Kidney (tissue), 22 donors: ENCODE measurements at places on chromosomes 5 and 9. TPM values are rescaled to one million over a fixed set of nuclear protein-coding genes. Genes with fewer than 3 reads are reported as not detected.

- DNase-seq = peak; percentile 71
Measured at GRCh38 chr9:136441681-136442245, 2.1 kb upstream of the INPP5E start.

DNA sequence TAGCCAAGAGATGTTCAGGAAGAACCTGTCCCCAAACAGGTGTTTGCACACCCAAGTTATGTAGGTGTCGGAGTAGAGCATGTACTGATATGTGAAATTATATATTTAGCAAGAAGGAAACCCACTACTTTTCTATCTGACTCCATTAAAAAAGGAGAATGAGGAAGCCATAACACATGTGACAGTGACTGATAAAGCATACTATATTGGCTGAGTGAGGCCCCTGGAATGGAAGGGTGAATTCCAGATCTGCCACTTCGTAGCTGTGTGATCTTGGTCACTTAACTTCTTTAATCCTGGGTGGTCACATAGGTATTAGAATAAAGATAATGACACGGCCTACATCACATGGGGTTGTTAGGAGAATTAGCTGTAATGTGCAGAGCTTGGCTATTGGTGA lies 116.0 kb upstream of the MAN2A1 start:
- no peak for DNase-seq

Gene SH3RF2
- 1.3 TPM for polyA plus RNA-seq

DNA sequence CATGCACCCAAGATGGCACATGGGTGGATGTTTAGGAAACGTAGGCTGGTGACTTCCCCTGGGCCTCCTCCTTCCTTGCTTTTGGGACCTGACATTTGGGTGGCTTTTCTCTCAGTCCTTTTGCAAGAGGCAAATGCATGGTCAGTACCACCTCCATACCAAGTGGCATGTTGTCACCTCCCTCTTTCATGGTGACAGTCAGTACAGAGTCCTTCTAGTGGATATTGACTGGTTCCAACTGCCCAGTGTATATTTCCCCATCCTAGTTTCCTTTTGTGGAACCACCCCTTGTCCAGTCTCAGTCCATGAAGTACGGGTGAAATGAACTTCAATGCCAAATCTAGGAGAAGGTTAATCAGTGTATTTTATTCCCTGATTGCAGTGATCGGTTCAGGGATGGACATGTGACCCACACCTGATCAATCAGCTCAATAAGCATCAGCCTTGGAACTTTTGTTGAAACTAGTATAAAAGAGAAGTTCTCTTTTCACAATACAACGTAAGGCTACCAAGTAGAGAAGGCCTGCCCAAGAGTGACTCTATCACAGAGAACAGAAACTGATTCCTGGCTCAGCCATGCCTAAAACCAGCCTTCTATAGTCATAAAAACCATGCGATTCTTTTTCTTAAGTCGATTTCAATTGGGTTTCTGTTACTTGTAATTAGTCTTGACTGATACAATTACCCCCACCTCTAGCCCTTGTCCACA lies 143.4 kb upstream of the KLF9 start:
- no peak for DNase-seq

Gene KIF24
- 0.58 TPM for polyA plus RNA-seq

Gene STK32A
- polyA plus RNA-seq = 7.8 TPM

Gene SPAG8
- polyA plus RNA-seq = 2.4 TPM

DNA sequence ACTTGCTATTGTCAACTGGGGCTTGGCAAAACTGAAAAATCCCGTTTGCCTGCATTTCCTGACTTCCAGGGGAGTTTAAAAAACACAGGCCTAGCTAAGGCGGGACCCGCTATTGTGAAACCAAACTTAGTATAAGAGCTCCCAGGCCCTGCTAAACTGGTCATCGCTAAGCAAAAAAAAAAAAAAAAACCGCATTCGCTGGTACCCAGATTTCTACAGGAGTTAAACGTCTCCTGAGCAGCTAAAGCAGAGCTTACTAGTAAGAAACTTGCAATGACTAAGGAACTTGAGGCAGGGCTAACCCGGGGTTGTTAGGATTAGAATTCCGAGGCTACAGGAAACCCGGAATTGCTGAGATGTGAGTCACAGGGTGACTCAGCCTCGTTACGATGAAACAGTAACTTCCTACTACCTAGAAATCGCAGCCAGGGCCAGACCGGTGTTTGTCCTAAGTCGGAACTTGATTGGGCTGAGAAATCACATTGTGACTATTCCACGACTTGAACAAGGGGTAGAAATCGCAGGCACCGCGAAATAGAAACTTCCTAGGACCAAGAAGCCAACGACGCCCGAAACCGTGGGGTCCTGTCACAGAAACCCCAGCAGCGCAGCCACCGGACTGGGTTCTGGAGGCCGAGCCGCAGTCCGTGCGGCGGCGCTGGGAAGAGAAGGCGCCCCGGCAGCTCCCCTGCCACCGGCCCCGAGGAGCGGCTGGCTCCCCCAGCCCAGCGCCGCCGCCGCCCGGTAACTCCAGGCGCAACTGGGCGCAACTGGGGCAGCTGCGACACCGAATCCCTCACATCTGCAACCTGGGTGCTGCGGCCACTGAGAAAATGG lies 89.4 kb downstream of the ANXA2R start:
- peak; percentile 85 for DNase-seq

DNA sequence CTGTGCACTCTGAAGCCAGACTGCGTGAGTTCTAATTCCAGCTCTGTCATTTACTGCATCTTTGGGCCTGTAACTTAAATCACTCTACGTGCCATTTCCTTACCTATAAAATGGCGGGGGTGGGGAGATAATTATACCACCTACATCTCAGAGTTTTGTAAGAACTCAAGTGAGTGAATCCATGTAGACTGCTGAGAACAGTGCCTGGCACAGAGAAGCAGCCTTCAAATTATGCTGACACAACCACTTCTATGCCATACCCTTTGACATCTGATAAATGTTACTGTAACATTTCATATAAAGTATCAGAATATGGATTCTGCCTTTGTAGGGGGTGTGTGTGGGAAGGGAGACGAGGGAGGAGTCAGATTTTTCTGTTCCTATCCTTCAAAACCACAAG lies 27.7 kb downstream of the ELAVL2 start:
- no peak for DNase-seq

GRCh38 chr5:63603996-63604395 lies 358.2 kb downstream of the HTR1A start:
- no peak for DNase-seq

Gene PCDHGA12
- polyA plus RNA-seq = 0.24 TPM

Gene EIF4EBP3
- 48.8 TPM for polyA plus RNA-seq

Gene NDUFA8
- polyA plus RNA-seq = 264 TPM

GRCh38 chr5:55303238-55303690 lies 4.2 kb downstream of the DHX29 start:
- DNase-seq = no peak

GRCh38 chr5:2139478-2139877 lies 256.8 kb upstream of the IRX4 start:
- DNase-seq = no peak

Gene SPATA31E1
- not detected for polyA plus RNA-seq

DNA sequence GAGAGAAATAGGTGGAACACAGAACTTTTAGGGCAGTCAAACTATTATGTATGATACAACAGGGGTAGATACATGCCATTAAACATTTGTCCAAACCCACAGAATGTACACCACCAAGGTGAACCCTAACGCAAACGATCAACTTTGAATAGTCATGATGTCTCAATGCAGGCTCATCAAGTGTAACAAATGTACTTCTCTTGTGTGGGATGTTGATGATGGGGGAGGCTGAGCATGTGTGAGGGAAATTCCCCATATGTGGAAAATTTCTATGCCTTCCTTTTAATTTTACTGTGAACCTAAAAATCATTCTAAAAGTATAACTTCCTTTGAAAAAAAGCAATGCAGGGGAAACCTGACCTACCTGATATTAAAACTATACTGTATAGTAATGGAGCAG lies 201.4 kb upstream of the RASEF start:
- DNase-seq = no peak

- DNase-seq = no peak
Measured at GRCh38 chr5:83133797-83134196, 56.5 kb downstream of the XRCC4 start.

- DNase-seq = no peak
Measured at GRCh38 chr5:174491265-174491664, 233.1 kb upstream of the MSX2 start.

Gene SYK
- polyA plus RNA-seq = 13.3 TPM

DNA sequence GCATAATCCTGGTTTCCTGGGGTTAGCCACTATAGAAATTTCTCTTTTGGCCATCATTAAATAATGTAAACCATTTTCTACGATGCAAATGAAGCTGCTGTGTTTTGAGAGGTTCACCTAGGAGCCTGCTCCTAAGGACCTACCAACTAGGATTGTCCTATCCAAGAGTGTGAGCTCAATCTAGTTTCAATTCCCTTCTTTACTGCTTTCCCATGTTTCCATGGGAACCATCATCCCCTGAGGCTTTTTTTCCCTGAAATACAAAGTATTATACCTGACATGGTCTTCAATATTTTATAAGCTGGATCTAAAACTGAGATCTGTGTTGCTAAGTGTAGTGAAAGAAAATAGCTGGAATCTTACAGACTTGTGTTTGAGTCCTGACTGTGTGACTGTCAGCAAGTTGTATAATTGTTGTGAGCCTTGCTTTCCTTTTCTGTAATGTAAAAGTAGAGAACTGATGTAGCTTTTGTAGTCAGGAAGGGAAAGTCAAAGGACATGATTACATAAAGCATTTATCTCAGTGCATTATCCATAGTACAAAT lies 453.2 kb downstream of the PRR16 start:
- DNase-seq = no peak

Gene LIFR
- polyA plus RNA-seq = 8.5 TPM
